Stimulated activated CD4-positive, alpha-beta T cell treated with anti-CD3 and anti-CD28 coated beads, Interleukin-1b, Interleukin-23, amount 100 ng/mL, for 1 hour (primary cell): ENCODE measurements at places on chromosomes 3 and 15.

DNA sequence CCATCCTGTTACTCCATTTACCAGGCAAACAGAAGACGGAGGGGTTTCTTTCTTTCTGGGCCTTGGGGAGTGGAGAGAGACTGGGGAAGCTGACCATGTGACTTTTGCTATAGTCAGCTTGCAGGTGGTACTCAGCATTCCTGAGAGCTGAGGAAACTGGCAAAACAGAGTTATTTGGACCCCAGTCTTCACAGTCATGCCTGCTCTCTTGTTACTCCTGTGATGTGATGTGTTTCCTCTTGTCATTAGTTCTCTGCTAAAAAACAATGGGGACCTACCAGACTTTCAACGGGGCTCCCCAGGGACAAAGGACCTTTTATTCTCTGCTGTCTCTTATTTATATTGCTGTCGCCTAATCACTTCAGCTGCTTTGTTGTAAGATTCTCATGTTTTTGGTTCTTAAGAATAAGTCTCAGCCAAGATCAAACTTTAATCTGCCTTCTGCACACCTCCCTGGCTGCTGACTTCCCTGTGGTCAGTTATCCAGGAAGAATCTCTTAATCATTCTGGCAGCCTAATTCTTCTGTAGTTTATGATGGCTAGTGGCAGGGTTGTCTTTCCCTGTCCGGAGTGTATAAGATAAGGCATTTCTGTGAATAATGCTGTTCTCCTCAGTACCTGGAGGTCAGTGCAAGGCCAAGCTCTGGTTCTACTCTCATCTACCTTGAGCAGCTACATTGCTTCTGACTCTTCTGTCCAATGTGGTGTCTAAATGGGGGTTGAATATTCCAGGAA lies 8.8 kb downstream of the STARD9 start:
- no peak for DNase-seq

- DNase-seq: no peak
Observed at GRCh38 chr3:56858331-56858730, 56.6 kb upstream of the ARHGEF3 start.

- DNase-seq: no peak
Observed at GRCh38 chr15:91872356-91873137, 19.0 kb downstream of the SLCO3A1 start.

DNA sequence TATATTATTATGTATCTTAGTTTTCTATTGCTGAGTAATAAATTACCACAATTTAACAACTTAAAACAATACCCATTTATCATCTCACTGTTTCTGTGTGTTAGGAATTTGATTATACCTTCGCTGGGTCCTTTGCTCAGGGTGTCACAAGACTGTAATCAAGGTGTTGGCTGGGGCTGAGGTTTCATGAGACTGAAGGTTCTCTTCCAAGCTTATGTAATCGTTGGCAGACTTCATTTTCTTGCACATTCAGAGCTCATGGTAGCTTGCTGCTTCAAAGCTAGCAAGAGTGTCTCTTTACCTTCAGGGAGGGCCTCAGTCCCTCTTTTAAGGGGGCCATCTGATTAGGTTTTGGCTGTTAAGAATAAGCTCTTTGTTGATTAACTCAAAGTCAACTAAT lies 293.1 kb downstream of the POLQ start:
- DNase-seq: no peak

GRCh38 chr3:43650345-43650744 lies 28.5 kb upstream of the ANO10 start:
- DNase-seq: no peak

DNA sequence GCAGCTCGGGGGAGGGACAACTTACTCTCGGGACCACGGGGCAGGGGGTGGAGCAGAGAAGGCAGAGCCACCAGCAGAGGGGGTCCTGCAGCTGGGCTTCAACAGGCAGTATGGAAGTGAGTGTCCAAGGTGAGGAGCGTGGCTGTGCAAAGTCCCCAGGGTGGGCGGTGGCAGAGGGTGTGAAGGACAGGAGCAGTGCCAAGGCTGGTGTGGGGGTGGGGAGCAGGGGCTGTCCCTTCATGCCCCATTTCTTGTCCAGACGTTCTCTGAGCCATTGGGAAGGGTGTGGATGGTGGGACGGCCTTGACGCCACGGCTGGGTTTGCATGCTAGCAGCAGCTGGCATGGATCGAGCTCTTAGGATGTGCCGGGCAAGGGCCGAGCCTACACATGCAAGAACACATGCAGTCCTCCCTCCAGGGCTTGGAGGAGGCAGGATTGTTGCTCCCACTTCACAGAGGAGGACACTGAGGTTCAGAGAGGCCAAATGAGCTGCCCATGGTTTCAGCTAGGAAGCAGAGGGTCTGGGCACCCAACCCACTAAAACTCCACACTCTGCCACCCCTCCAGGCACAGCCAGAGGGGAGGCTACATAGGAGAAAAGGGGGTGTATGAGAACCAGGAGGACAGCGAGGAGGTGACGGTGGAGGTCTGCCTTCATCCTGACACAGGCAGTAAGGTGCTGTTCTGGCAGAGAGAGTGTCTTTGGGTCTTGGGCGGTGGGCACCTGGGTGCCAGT lies 93.6 kb downstream of the TBC1D2B start:
- DNase-seq: no peak

DNA sequence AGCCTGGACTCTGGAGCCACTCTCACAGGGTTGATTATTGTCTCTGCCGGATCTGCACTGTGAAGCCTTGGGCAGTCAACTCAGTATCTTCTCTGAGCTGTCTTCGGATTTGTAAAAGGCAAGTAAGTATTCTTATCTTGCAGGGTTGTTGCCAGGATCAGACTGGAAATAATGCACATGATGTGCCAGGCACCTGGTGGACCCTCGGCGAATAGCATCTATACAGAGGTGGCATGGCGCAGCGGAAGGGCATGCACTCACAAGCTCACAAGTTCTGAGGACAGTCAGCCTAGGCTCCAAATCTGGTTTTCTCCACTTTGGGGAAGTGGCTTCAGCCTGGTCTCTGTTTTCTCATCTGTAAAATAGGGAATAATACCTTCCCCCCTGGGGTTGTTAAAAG lies 113.9 kb downstream of the SRGAP3 start:
- no peak for DNase-seq

GRCh38 chr3:181075098-181075497 lies 85.6 kb upstream of the DNAJC19 start:
- no peak for DNase-seq

- DNase-seq: no peak
Observed at GRCh38 chr3:11379824-11380701, 107.9 kb downstream of the ATG7 start.

- no peak for DNase-seq
Observed at GRCh38 chr3:63355809-63356208, 77.7 kb downstream of the SYNPR start.

- DNase-seq: no peak
Observed at GRCh38 chr15:75023872-75024636, 664 bp downstream of the PPCDC start.

GRCh38 chr15:81311752-81312464 lies 12.0 kb downstream of the STARD5 start:
- DNase-seq: no peak

- no peak for DNase-seq
Observed at GRCh38 chr3:187673012-187673411, 2.8 kb upstream of the SST start.

DNA sequence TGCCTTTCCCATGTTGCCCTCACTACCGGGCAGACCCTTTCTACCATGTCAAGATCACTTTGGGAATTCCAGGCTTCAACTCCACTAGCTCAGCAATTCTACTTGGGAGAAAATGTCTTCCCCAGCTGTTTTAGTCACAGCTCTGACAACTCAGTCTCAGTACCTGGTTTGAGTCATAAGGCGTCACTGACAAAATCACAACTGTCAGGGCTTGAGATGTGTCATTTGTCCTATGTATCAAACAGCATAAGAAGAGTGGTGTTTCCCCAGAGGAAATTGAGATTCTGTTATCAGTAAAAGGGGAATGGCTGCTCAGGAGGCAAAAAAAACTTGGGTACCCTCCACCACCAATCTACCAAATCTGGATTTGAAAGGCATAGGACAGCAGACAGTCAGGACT lies 594.9 kb upstream of the SUCLG2 start:
- no peak for DNase-seq

GRCh38 chr15:61088675-61089074 lies 140.4 kb downstream of the RORA start:
- DNase-seq: no peak

GRCh38 chr3:62233065-62233464 lies 140.3 kb downstream of the FEZF2 start:
- DNase-seq: no peak

GRCh38 chr3:24272408-24272807 lies 222.2 kb downstream of the THRB start:
- DNase-seq: no peak

- no peak for DNase-seq
Observed at GRCh38 chr15:101018450-101018849, 99.3 kb downstream of the LRRK1 start.

- no peak for DNase-seq
Observed at GRCh38 chr3:16740515-16740914, 135.3 kb upstream of the DAZL start.

- DNase-seq: no peak
Observed at GRCh38 chr3:153502682-153503081, 340.7 kb downstream of the RAP2B start.

- DNase-seq: no peak
Observed at GRCh38 chr15:29141308-29142128, 128.1 kb downstream of the NSMCE3 start.

DNA sequence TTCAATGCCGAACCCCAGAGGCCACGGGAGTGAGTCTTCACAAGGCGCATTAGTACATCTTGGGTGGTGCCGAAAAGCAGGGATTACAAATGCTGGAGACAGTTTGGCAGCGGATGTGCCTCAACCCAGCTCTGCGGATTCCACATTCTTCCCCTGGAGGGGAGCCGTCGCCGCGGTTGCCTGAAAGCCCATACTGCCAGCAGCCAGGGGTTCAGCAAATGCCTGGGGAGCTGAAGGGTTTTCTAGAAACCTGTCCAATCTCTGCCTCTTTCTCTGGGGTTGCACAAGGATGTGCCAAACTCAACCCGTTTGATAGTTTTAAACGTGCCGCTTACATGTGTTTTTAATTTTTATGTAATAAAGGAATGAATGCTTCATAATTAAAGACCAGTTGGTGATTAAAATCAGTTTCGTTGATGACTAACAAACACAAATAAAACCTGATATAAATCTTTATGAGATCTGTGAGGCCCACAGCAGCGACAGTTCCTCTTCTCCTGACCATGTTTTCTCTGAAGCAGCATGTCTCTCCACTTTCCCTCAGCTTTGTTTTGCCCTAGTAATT lies 74.6 kb upstream of the LEKR1 start:
- DNase-seq: no peak

DNA sequence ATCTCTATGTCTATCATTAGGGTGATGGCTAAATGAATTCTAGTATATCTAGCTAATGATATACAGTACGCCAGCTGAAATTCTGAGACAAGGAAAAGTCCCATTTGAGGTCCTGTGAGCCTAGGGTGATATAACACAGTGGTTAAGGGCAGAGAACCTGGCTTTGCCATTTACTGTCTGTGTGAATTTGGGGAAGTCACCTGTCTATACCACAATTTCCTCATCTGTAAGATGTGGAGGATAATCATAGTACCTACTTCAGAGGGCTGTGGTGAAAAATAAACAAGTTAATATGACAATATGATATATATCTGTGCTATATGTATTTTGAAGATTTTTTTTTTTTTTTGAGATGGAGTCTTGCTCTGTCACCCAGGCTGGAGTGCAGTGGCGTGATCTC lies 9.8 kb upstream of the ANKDD1A start:
- DNase-seq: no peak

GRCh38 chr15:93274257-93274656 lies 185.2 kb upstream of the RGMA start:
- no peak for DNase-seq

DNA sequence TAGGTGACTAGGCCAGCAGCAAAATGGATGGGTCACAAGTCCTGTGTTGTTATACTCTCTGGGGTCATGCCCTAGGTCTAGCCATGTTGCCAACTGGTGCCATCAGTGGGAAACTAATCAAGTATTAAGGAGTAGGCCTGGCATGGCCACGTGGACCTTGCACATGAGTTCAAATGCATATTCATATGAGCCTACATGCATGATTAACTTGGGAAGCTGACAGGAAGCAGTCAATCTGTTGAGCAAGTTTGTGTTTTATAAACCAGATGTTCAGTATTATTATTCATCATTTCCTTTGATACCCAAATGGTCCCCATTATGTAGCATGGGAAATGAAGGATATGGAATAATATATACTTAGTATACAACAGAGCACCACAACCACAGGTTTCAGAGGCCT lies 95.0 kb downstream of the LRTM1 start:
- DNase-seq: no peak

GRCh38 chr15:98599909-98600691 lies 48.2 kb upstream of the IGF1R start:
- DNase-seq: no peak

GRCh38 chr15:51492528-51492927 lies 130.0 kb downstream of the DMXL2 start:
- DNase-seq: no peak

- DNase-seq: no peak
Observed at GRCh38 chr15:86754846-86755245, 675.2 kb downstream of the AGBL1 start.

GRCh38 chr15:73923488-73924164 lies 2.6 kb upstream of the LOXL1 start:
- DNase-seq: no peak

- DNase-seq: no peak
Observed at GRCh38 chr3:23874359-23875112, 42.3 kb downstream of the NKIRAS1 start.

- no peak for DNase-seq
Observed at GRCh38 chr3:123193448-123194101, 8.2 kb upstream of the SEC22A start.

DNA sequence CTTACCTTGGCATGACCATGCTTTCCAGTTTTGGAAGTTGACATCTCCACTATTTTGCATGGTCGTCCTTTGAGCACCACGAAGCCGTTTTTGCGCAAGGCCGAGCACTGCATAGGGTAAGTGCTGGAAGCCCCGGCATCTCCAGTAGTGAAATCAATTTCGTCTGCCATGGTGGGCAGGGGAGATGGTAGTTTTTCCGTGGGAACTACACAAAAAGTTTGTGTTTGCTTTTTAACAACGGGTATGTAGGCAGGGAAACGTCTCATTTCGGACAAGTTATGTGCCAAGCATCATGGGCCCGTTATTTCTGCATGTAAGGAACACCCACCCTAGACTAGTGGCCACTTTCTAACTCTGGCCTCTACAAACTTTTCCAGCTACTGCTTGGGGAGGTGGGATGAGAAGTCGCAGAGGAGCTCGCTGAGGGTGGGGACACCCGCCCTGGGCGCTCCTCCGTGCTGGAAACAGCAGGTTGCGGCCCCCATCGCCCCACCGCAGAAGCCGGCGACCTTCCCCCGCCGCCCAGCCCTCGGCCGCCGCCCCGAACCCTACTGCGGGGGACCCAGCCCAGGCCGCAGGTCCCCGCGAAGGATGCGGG lies 701 bp downstream of the EIF5A2 start:
- no peak for DNase-seq
